ENCODE measurements at places on chromosomes 7 and 10.
A peak's percentile ranks its signal among the peaks of the same experiment; 100 is the strongest.

DNA sequence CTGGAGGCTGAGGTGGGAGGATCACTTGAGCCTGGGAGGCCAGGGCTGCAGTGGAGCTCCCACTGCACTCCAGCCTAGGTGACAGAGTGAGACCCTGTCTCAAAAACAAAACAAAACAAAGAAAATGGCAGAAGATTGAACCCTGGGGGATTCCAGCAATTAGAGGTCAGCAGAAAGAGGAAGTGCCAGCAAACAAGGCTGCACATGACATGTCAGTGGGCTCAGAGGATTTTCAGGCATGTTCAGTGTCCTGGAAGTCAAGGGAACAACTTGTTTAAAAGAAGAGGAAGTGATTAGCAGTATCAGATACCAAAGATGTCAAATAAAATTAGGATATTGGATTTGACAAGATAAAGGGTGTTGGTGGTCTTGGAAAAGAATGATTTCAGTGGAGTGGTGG lies 32.3 kb downstream of the RAB18 start:
- DNase-seq: no peak

DNA sequence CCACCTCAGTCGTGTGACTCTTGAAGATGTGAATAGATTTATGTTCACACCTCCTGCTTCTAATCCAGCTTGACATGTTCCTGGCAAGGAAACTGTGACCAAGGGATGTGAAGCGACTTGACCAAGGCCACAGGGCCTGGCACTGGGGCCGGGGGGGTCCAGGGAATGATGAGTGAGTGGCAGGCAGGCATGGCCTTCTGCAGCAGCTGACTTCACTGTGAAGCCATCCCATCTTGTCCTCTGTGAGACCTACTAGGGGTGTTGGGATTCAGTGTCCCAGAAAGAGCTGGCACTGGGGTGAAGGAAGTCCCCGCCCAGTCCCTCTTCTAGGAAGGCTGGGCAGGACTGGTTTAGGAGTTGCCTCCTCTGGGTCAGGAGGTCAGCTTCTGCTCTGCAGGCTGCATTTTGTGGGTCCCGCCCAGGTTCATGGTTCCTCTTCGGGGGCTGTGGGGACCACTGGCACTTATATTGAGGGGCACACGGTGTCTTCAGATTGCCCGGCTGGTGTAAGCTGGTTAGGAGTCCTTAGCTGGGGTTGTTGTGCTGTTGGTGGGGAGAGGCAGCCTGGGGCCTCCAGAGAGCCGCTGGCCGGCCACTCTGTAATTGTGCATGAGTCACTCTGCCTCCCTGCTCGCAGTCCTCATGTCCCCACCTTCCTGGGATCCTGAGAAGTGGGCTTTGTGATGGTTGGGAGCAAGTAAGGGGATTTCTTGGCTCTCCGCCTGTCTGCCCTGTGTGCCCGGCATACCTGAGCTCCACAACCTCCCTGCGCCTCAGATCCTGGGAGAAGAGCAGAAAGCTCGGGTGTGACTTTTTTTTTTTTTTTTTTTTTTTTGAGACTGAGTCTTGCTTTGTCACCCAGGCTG lies 11.0 kb downstream of the ZMIZ1 start:
- DNase-seq: no peak

GRCh38 chr10:84838851-84839250 lies 510.5 kb downstream of the CCSER2 start:
- no peak for DNase-seq

DNA sequence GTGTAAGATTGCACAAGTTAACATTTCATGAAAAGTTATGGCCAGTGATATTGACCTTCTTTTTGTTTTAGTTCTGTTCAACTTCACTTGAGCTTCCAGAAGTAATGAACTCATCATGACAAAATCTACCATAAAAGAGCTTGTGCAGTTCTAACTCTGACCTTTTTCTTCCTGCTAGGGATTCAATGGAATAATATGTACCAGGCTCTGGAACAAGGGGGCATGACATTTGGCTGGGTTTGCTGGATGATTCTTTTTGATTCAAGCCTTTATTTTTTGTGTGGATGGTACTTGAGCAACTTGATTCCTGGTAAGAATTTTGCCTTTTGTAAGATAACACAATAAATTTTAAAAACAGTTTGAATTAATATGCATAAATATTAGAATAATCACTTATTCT lies 205.0 kb downstream of the ABCA13 start:
- DNase-seq: no peak

- no peak for DNase-seq
Measured at GRCh38 chr10:93695740-93696139, 6.7 kb downstream of the FRA10AC1 start.

DNA sequence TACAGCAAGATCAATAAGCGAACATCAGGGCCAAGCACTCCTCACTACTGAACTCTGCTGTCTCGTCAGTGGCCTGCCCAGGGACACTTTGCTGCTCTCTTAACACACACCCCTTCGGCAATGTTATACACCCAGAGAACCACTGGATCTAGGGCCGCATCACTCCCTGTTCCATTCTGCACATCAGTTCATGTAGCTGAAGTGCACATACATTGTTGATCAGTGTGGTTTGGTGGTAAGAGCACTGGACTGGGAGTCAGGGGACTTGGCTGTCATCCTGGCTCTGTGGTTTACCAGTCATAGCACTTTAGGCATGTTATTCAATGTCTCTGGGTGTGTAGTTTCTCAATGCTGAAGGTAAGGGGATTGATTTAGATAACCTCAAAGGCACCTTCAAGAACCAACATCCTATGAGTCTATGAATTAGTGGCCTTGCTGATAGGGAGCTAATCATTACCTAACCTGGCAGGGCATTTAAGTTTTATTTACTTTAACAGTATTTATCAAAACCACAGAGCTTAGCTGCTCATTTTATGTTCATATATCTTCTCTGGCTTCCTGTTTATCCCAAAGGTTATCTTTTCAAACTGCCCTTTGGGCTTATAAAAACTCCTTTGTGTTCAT lies 24.8 kb downstream of the DUSP5 start:
- no peak for DNase-seq

DNA sequence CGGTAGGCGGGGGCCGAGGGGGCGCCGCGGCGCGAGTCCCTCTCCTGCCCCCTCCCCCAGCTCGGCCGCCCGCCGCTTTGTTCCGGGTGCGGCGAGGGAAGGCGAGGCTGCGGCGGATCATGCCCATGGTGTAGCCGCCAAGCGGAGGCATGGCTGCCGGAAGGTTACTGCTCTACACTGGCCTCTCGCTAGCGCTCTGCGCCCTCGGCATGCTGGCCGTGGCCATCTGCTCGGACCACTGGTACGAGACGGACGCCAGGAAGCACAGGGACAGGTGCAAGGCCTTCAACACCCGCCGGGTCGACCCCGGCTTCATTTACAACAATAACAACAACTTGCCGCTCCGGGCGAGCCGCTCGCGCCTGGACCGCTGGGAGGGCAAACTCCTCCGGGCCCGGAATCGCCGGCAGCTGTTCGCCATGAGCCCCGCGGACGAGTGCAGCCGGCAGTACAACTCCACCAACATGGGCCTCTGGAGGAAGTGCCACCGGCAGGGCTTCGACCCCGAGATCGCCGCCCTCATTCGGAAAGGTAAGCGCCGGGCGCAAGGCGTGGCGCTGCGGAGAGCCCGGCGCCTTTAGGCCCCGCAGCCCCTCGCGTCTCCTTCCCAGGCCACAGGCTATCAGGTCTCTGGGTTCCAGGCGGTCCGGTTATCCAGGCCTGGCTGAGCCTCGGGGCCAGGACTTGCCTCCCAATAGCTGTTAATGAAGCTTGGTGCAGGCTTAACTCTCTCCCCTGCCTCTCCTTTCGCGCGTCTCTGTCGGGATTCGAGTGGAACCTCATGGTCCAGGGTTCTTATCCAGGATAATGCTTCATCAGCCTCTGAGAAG lies 513 bp downstream of the TMEM178B start:
- peak; percentile 62 for DNase-seq

DNA sequence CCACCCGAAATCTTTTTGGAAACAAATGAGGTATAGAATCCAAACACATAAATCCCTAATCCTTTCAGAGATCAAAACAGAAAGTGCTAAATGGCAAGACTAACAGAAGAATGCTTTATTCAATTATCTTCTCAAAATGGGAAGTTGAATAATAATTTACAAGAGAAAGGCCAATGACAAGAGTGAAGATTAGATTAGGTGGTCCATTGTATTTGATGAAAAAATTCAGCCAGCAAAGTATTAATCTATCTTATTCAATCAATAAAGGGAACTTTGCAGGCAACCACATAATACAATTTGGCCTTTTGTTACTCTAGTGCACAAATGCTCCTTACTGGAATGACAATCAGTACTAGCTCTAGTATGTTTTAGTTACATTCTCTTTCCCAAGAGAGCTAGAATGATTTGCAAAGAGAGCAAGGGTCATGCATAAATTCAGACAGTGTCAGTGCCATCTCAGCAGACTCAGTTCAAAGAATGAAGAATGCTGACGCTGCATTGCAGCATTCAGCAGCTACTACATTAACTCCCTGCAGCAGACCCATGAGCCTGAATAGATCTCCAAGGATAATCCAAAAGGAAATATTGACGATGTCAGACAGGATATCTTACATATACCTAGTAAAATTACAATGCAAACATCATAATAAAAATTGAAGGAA lies 131.8 kb downstream of the ANK3 start:
- peak; percentile 28 for DNase-seq

DNA sequence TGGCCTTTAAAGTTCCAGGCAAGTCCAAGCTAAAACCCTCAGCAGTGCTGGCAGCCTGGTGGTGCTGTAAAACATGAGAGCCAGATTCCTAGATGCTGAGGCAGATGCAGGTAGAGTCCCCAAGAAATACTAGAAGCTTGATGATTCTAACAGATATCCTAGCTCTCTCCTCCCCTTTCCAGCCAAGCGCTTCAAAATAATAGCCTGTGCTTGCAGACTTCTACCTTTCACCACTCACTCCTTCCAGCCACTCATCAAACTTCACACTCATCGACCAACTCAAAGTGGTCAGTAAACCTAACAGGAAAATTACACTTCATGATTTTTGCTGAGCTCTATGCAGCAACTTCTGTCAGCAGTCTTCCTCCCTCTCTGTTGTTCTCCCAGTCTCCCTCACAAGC lies 50.2 kb downstream of the LMBR1 start:
- DNase-seq: no peak

DNA sequence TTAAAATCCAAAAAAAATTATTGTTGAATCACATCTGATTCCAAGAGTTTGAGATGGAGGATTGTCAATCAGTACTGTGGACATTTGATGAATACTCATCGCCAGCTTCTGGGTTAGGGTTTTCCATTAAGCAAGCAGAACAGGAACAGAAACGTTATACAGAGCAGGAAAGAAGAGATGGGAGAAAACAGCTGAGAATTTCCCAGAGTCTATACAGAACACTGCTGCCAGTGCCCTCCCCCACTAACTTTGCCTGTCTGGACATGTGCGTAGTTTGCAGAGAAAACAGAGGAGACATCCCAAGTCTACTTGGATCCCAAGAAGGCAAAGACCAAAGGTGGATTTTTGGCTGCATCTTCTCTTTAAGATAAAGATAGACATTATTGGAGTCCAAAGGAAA lies 19.0 kb downstream of the C10orf90 start:
- no peak for DNase-seq

DNA sequence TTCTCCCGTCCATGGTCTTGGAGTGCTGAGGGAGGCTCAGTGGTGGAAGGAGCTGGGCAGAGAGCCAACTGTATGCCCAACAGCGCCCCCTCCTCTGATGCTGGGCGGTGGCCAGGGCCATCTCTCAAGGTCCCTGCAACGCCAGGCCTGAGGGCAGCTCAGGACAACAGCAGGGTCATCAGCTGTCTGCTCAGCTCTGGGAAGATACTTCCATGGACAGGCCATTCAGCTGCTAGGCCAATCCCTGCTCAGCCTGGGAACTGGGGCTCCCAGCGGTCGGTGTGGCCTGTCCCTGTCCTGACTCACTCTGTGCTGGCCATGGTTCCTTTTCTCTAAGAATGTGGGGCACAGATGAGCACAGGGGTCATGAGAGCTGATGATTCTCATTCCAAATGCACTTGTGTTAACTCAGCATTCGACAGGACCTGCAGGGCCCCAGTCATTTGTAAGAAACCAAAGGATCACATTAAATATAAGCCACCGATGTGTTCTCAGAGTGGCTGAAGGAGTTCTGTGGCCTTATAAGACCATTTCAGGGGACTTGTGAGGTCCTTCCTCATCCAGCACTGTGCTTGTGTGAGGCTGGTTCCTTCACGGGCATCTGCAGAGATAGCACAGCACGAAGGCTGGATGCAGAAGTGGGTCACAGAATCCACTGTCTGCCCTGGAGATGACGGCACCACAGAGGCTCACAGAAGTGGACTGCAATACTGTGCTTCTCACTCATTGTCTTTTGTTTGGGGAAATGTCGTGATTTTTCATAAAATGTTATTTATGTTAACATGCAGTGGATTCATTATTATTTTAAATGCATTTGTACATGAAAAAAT lies 73.0 kb downstream of the ADCY1 start:
- DNase-seq: no peak

DNA sequence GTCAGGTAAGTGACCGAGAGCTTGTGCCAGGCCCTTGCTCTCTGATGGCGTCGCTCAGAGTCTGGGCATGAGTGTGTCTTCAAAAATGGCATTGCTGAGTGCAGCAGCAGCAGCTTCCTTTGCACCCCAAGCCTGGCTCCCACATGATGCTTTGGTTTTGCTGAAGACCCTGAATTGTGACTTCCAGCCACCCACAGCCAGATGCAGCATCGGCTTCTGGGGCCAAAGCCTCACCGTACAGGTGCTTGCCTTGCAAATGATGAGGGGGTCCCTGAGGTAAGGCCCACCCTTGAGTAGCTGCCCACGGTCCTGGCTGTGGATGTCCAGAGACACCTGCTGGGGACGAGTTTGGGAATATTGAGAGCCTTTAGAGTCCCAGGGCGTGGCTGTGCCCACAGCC lies 57.9 kb downstream of the JAKMIP3 start:
- no peak for DNase-seq

DNA sequence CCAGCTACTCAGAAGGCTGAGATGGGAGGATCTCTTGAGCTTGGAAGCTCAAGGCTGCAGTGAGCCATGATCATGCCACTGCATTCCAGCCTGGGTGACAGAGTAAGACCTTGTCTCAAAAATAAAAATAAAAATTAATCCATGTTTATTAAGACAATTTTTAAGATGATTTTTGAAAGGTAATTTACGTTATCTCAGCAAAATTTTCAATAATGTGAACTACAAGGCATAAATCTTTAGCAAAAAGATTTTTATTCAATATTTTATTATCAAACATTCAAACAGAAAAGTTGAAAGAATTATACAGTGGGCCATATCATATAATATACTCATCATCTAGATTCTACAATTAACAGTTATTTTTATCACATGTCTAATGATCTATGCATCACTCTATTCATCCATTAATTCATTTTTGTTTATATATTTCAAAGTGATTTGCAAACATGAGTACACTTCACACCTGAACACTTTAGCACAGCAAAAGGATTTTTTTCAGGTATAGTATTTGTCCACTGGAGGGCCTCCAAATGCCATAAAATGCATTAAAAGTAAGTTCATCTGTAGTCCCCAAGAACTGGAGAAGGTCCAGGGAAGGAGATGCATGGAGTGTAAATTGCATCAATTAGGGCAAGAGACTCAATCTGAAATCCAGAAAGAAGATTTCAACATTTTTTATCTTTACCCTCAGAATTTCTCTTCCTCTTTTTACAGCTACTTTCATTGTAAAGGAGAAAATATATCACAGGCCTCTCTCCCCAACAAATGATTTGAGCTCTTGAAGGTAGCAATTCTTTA lies 38.6 kb upstream of the RSBN1L start:
- DNase-seq: peak; percentile 68

- no peak for DNase-seq
Measured at GRCh38 chr10:101123085-101123814, 7.8 kb upstream of the TLX1 start.

GRCh38 chr10:63542835-63543575 lies 21.8 kb downstream of the REEP3 start:
- no peak for DNase-seq

All from RPMI8226 (cell line).